ENCODE measurements at places on chromosomes 7 and 10.

- peaks cover 14% of the 10 kb centered on the region for H3K27me3 ChIP-seq
- peak overlapping the region; percentile 30 for H3K4me3 ChIP-seq
Observed at GRCh38 chr10:69449841-69450240, 1.4 kb upstream of the TSPAN15 start.

DNA sequence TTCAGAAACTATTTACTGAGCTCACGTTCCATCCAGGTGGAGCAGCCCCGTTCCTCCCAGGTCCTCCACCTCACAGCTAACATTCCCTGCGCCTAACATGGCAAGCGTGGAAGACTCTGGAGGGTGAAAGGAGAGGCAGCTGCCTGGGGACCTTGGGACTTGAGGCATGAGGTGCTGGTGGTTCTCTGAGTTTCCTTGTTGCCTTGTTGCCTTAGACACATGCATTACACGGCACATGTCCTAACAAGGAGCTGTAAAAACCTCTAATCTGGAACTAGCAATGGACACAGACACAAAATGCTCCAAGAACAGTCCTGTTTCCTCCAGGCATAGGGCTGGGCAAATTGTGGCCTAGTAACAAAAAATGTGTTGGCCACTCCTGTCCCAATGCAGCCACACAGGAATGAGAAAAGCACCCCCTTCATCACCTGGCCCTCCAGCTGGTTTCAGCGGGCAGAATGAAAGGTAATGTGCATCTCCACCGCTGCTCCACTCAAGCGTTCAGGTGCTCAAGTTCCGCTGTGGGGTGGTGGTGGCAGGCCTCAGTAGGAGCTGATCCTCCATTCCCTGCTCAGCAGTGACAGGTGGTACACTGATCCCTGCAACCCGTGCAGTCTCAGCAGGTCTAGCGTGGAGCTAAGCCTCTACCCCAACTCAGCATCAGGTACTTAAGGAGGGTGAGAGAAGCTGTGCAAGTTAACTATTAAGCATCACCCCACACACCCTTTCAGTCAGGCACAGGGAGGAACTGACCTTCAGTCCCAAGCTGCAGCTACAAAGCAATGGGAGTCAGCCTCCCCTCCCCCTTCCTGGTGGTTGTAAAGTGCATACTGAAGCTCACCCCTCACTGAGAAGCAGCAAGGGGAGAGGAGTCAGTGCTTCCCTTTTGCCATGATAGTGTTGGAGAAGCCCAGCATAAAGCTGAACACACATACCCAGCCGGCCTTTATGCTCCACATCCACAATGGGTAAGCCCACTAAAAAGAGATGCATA, 382.8 kb downstream of the SDK1 start:
- H3K4me1 ChIP-seq = no peaks in the 10 kb centered on the region
- H3K36me3 ChIP-seq = no peaks in the 10 kb centered on the region
- no peak overlapping the region for H3K4me3 ChIP-seq
- no peak overlapping the region for H3K27ac ChIP-seq

DNA sequence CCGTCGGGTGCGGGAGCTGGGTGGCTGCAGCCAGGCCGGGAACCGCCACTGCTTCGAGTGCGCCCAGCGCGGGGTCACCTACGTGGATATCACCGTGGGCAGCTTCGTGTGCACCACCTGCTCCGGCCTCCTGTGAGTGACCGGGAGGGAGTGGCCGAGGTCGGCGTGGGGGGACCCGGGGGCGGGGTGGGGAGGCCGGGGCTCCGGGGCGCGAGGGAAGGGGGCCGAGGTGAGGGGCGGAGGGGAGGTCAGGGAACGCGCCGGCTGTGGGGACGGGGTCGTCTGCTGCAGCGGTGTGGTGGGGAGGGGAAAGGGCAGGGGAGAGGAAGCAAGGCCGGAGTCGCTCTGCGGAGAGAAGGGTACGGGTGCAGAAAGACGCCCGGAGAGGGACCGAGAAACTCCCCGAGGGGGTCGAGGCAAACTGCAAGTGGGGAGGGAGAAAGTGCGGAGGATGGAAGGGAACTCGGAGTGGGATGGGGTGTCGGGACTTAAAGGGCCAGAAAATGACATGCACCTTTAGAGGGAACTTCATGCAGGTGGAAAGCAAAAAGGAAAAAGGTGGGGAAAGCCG, 518 bp downstream of the AGFG2 start:
- H3K36me3 ChIP-seq = no peaks in the 10 kb centered on the region
- peak overlapping the region; percentile 93 for H3K4me3 ChIP-seq
- peak overlapping the region; percentile 51 for H3K27ac ChIP-seq

GRCh38 chr7:74344132-74344496, 54.9 kb downstream of the CLIP2 start:
- no peak overlapping the region for H3K27ac ChIP-seq
- H3K4me3 ChIP-seq = no peak overlapping the region
- no peaks in the 10 kb centered on the region for H3K27me3 ChIP-seq
- H3K36me3 ChIP-seq = no peaks in the 10 kb centered on the region

DNA sequence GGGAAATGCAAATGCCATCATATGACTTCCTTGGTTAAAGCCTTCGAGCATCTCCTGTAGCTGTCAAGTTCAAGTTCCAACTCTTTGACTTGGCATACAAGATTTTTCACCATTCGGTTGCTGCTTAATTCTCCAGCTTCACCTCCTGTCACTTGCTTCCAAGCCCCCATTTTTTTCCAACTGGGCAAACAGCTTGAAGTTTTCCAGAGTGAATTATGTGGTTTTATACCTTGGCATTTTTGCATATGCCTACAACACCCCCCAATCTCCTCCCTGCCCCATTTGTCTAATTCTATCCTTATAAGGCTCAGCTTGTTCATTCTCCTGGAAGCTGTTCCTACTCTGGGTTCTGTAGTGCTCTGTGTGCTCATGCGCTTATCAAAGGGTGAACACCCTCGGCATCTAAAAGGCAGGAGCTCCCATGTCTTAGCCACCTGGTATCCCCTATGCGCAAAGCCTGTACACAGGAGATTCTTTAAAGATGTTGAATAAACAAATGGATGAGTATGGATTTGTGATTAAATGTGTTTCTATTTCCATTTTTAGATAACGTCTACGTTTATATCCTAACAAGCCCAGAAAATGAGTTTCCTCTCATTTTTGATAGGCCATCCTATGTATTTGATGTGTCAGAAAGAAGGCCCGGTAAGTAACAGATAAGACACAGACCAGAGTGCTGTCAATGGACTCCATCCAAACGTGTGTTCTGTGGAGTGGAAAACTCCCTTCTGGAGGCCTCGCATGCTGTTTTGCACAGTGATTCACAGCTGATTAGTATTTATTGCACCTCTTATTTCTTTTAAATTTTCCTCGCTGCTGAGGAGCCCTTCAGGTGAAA, 52.5 kb downstream of the CDHR3 start:
- peaks cover 4% of the 10 kb centered on the region for H3K36me3 ChIP-seq
- H3K27me3 ChIP-seq = peaks cover 5% of the 10 kb centered on the region
- no peak for DNase-seq
- no peaks in the 10 kb centered on the region for H3K4me1 ChIP-seq

GRCh38 chr7:88201305-88201704, 18.5 kb downstream of the SRI start:
- DNase-seq = no peak
- no peak overlapping the region for H3K4me3 ChIP-seq
- H3K27ac ChIP-seq = no peak overlapping the region
- H3K4me1 ChIP-seq = peaks cover 19% of the 10 kb centered on the region

DNA sequence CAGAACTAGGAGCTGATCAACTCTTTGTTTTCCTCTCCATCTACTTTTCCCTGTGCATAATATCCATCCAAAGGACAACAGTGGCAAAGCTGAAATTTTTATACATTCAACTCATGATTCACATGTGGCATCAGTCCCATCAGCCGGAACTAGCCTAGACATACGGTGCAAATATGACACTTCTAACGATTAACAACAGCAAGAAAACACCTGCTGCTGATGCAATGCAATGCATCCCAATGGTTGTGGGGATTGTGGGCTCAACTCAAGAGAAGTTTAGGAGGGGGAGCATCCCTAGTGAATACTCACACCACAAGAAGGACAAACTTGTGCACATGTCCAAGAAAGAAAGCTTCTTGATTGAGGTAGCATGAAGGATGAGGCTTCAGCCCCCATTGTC, 20.5 kb upstream of the STK17A start:
- H3K27ac ChIP-seq = no peak overlapping the region
- H3K4me3 ChIP-seq = no peak overlapping the region
- no peaks in the 10 kb centered on the region for H3K4me1 ChIP-seq

DNA sequence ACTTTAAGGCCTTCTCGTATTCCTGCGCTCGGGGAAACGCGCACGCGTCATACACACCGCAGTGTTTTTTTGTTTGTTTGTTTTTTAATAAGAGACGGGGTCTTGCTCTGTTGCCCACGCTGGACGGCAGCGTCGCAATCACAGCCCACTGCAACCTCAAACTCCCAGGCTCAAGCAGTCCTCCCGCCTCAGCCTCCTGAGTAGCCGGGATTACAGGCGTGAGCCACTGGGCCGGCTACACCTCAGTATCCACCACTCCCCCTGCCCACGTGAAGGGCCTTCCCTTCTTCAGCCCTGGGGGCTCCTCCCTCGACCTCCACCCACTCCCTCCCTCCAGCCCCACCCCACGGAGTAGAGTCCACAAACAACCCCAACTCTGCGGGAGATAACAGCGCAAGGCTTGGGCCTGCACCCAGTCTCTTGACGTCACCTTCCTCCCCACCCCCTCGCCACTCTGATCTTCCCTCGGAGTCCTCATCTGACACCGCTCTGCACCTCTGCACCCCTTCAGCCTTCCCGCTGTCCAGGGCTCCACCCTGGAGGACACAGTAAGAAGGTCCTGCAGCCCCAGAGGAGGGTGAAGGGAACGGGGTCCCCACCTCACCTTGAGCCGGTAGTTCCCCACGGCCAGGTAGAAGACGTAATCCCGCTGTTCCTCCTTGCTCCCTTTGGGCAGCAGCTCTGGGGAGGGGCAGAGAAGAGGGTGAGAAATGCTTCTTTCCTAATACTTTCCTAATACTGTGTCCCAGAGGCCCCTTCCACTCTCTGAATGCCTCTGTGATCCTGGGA, 2.8 kb upstream of the CLDN15 start:
- no peak for DNase-seq
- no peak overlapping the region for H3K27ac ChIP-seq
- peaks cover 3% of the 10 kb centered on the region for H3K36me3 ChIP-seq
- H3K27me3 ChIP-seq = peaks cover 5% of the 10 kb centered on the region
- H3K4me1 ChIP-seq = peaks cover 22% of the 10 kb centered on the region

DNA sequence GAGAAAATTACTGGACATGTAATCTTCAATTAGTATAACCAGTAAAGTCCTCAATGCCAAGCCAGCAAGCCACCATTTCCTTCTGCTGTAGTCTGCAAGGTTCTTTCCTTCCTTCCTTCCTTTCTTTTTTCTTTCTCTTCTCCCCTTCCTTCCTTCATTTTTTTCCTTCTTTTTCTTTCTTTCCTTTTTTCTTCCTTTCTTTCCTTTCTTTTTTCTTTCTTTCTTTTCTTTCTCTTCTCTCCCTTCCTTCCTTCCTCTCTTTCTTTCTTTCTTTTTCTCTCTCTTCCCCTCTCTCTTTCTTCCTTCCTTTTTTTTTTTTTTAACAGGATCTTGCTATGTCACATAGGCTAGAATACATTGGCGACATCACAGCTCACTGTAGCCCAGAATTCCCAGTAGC, 369.8 kb downstream of the SEMA3D start:
- H3K4me1 ChIP-seq = no peaks in the 10 kb centered on the region
- no peaks in the 10 kb centered on the region for H3K36me3 ChIP-seq
- no peak for DNase-seq
- no peaks in the 10 kb centered on the region for H3K27me3 ChIP-seq
- H3K4me3 ChIP-seq = no peak overlapping the region

DNA sequence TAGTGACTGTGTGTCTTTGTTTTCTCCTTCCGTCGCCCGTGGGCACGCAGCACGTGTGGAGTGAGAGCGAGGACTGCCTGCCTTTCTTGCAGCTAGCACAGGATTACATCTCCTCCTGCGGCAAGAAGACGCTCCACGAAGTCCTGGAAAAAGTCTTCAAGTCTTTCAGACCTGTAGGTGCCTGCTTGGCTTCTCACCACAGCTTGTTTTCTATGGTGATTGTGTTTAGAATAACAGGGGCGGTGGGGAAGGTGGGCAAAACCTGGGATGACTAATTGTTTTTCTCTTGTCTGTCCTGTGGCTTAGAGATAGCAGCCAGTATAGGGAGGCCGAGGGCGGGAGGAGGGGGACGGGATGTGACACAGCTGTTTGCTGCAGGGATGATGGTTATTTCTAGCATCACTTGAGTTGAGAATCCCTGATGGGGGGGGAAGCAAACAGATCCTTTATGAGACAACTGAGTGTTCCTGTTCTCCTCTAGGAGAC, 11.4 kb downstream of the MTURN start:
- no peak overlapping the region for H3K4me3 ChIP-seq
- H3K27me3 ChIP-seq = no peaks in the 10 kb centered on the region
- H3K27ac ChIP-seq = no peak overlapping the region
- DNase-seq = no peak
- peaks cover 3% of the 10 kb centered on the region for H3K36me3 ChIP-seq

DNA sequence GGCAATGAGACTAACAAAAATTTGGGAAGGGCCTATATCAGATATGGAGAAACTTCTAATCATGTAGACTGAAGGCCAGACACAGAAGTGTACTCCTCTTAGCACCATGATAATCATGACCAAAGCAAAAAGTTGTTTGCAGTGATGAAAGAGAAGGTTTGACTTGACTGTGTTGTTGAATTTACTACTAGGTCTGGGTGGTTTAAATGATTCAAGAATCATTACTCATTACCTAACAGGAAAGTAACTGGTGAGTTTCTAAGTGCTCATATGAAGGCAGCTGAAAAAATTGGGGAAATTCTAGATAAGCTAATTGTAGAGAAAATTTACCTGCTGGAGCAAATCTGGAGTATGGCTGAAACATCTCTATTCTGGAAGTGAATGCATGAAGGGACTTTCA, 451.5 kb upstream of the SORCS1 start:
- H3K4me3 ChIP-seq = no peak overlapping the region
- no peaks in the 10 kb centered on the region for H3K4me1 ChIP-seq
- DNase-seq = no peak
- no peak overlapping the region for H3K27ac ChIP-seq
- H3K27me3 ChIP-seq = peaks cover 2% of the 10 kb centered on the region

DNA sequence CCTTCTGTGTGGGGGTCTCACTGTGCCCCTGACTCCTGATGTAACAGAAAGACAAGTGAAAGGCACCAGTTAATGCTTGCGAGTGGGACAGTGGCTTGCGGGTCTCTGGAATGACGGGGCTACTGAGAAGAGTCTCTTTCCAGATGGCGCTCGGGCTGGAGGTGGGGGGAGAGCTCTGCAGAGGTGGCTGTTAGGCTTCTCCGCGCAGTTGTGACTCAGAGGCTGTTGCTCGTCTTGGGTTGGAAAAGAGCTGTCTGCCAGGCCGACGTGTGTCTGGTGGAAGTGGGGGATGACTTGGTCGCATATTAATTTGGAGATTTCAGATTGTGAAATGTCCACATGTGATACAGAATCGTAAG, 27.9 kb upstream of the SH2B2 start:
- no peaks in the 10 kb centered on the region for H3K27me3 ChIP-seq
- H3K4me3 ChIP-seq = no peak overlapping the region
- H3K27ac ChIP-seq = no peak overlapping the region

- no peaks in the 10 kb centered on the region for H3K36me3 ChIP-seq
- no peak overlapping the region for H3K27ac ChIP-seq
- DNase-seq = no peak
- H3K27me3 ChIP-seq = no peaks in the 10 kb centered on the region
- H3K4me3 ChIP-seq = no peak overlapping the region
Observed at GRCh38 chr10:80544316-80544953, 6.7 kb downstream of the SH2D4B start.

All from immature natural killer cell (primary cell).